Activated CD8-positive, alpha-beta memory T cell treated with anti-CD3 and anti-CD28 coated beads for 1 hour (primary cell): ENCODE measurements at places on chromosomes 5 and 9.

DNA sequence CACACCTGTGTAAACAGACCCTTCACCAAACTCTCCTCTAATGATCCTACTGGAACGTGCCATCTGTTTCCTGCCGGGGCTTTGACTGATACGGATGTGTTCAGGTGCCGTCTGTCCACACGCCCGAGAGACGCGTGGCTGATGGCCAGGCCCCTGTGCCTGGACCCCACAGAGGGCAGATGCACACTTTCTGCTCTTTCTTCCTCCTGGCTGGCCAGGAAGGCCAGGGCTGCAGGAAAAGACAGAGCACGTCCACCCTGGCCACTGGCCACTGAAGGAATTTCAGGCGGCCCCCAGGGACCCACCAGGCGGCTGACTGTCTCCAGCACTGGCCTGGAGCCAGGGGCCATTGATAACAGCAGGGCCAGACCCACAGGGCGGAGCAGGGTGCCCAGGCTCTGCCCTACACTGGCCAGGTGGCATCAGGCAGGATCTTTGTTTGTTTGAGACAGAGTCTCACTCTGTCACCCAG lies 3.6 kb upstream of the ENG start:
- no peak for DNase-seq

DNA sequence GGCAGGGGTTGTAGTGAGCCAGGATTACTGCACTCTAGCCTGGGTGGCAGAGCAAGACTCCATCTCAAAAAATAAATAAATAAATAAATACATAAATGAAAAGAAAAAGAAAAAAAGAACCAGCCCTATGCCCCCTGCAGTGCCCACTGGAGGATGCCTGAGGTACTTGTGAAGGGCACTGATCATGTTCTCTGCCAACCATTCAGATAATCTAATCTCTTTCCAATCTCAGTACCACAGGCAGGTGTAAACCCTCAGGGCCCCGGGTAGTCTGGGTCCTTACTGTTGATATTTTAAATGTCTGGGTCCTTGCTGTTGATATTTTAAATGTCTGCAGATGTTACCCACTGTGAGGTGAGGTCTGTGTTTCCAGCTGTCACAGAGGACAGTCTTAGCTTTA lies 321.8 kb upstream of the ADCY2 start:
- no peak for DNase-seq

GRCh38 chr5:125549322-125549911 lies 803.0 kb upstream of the ZNF608 start:
- DNase-seq: no peak

DNA sequence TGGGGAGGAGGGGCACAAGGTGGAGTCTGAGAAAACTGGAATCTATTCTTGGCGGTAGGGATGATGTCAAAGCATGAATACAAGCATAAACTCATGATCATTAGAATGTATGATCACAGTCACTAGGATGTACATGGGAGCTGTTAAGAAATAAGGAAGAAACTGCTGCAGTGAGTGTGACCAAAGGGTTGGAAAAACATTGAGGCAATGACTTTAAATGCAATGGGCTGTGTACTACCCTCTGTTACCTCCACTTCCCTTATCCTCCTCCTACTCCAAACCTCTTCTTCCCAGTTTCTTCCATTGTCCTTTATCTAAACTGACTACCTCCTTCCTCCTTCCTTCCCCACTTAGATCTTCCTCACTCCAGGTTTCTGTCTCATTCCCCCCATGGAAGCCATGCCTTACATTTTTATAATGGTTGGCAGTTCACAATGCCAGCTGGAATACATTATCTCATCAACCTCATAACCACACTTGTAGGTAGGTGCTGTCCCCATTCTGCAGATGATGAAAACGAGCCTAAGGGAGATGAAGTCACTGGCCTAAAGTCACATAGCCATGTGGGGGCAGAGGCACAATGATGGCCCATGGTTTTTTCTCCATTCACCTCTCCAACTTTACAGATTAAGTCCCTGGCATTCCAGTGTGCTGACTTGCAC lies 21.9 kb upstream of the TNFSF15 start:
- DNase-seq: no peak

DNA sequence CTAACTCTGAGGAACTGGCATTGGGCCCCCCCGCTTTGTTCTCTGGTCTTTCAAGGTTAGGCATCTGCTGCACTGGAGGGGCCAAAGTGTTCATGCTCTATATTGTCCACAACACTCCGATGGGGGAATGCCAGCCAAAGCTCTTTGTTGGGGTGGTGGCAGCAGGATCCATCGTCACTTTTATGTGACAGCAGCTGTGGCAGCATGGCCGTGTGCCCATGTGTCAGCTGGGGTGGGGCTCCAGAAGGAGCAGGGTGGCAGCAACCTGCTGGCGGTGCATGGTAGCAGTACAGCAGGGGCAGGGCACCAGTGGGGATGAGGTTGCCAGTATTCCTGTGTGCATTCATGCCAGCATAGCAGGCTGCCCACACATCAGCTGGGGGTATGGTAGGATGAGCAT lies 28.2 kb downstream of the ITGA2 start:
- no peak for DNase-seq

DNA sequence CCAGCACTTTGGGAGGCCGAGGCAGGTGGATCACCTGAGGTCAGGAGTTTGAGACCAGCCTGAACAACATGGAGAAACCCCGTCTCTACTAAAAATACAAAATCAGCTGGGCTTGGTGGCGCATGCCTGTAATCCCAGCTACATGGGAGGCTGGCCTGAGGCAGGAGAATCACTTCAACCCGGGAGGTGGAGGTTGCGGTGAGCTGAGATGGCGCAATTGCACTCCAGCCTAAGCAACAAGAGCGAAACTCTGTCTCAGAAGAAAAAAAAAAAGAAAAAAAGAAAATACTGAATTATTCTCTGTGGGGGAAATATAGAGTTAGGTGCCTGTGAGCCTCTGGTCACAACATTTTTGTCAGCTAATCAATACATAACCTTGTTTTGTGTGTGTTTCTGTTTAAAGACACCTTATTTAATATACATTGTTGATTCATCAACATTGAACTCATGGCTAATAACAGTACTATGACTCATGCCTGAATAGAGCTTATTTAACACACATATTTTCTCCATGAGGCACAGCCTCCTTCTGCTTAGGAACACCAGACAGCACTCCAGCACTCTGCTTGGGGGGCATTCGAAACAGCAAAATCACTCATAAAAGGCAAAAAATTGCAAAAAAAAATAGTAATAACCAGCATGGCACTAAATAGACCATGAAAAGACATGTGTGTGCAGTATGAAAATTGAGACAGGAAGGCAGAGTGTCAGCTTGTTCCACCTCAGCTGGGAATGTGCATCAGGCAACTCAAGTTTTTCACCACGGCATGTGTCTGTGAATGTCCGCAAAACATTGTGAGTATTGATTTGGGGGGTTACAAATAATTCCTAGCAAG lies at the start of gene IL31RA:
IL31RA (plus strand) TSS at position 519 of the 836 bp plus-strand sequence; CDS start at position 733, 214 bp downstream.
- no peak for DNase-seq

DNA sequence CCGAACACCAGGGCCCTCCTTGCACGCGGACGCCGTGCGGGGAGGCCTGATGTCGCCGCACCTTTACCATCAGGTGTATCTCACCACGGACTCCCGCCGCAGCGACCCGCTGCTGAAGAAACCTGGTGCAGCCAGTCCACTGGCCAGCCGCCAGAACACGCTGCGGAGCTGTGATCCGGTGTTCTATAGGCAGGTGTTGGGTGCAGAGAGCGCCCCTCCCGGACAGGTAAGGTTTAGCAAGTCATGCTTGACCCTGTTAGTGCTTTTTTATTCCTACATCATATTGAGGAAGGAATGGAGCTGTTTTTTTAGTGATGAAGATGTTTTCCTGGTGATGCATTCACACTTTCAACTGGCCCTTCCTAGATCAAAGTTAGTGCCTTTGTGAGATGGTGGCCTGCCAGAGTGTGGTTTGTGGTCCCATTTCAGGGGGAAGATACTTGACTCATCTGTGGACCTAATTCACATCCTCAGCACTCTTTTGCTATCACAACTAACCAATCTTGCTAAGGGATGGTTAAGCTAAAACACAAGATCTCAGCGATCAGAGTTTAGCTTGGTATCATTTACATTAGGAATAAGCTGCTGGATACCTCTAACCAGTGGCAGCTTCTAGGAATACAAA lies 2.7 kb downstream of the PCDHGC3 start:
- no peak for DNase-seq

DNA sequence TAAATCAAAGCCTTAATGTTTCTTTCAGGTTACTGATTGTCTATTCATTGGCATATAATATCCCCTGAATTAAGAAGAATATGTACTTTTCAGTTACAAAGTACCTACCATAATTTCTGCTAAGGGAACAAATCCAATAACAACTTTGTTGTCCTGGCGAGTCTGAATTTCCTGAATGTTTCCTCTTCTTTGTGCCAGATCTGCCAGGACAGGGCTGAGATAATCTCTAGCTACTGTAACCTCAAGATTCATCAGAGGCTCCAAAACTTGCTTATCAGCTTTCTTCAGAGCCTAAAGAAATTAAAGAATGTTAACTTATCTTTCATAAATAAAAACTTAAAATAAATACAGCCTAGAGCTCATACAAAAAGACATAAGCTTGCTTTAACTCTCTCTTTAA lies 37.2 kb downstream of the HEXB start:
- no peak for DNase-seq

DNA sequence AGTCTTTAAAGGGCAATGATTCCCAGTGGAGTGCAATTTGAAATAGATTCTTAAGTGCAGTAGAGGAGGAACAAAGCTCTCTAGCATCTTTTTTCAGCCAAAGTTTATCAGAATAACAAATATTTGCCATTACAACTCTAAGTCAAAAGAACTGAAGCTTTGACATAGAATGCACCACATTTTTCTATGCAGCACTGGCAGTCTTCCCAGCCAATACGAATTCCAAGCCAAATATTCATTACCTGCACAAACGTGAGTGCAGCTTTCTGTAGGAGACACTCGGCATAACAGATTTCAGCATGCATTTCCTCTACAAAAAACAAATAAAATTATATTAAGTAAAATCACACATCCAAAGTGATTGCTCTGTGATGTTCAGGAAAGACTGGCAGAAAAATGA lies 103.4 kb downstream of the TTC39B start:
- DNase-seq: no peak

GRCh38 chr9:68523367-68523936 lies 17.2 kb downstream of the TMEM252 start:
- DNase-seq: no peak

- no peak for DNase-seq
These were observed 3.0 kb downstream of the DNAH5 start for GRCh38 chr5:13941468-13941867.

DNA sequence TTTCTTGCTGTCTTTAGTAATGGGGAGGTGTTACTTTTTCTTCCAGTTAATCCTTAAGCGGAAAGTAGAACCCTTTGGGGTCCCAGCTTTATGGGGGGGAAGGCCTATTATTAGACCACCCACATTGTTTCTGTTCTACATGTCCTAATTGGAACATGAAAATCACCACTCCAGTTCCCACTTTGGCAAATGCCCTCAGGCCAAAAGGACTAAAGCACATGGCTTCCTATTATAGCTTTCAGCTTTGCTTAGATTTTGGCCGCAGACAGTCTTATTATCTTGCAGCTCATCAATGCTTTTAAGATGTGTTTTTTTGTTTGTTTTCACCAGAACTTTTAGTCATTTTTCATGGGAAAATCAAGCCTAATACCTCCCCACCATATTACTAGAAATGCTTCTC lies 296.8 kb upstream of the ANKH start:
- no peak for DNase-seq

- DNase-seq: no peak
These were observed at the start of gene C5orf46 for GRCh38 chr5:147906326-147907095. C5orf46 (minus strand) TSS chr5:147906538; CDS start chr5:147906501, 37 bp downstream.

DNA sequence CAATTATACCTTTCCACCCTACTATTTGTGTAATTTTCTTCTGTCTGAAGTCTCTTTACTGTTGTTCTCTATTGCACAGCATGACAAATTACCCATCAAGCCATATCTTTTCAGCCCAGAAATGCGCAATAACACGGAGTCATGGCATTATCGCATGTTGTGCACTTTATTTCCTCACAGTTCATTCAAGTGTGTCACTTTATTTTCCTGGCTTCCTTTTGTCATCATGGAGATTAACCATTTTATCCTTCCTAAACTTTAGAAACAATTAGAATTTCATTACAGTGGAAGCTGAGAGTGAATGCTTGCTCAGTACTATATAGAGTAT lies 41.3 kb upstream of the MEF2C start:
- DNase-seq: no peak

DNA sequence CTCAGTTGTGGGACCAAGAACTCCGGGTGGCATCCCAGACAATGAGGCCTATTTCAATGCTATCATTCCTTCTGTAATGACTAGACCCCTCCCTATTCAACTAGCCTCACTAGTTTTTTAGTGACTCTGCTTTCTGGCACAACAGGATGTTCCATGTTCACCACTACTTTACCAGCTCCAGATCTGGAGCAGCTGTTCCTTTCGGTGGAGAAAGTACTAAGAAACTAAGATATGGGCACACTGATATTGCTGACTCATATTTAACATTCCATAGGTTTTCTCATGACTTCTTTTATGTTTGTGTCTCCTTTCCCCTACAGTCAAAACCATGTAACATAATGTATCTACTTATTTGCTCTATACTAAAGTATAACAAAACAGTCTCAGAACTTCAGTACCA lies 24.1 kb downstream of the IL33 start:
- no peak for DNase-seq

DNA sequence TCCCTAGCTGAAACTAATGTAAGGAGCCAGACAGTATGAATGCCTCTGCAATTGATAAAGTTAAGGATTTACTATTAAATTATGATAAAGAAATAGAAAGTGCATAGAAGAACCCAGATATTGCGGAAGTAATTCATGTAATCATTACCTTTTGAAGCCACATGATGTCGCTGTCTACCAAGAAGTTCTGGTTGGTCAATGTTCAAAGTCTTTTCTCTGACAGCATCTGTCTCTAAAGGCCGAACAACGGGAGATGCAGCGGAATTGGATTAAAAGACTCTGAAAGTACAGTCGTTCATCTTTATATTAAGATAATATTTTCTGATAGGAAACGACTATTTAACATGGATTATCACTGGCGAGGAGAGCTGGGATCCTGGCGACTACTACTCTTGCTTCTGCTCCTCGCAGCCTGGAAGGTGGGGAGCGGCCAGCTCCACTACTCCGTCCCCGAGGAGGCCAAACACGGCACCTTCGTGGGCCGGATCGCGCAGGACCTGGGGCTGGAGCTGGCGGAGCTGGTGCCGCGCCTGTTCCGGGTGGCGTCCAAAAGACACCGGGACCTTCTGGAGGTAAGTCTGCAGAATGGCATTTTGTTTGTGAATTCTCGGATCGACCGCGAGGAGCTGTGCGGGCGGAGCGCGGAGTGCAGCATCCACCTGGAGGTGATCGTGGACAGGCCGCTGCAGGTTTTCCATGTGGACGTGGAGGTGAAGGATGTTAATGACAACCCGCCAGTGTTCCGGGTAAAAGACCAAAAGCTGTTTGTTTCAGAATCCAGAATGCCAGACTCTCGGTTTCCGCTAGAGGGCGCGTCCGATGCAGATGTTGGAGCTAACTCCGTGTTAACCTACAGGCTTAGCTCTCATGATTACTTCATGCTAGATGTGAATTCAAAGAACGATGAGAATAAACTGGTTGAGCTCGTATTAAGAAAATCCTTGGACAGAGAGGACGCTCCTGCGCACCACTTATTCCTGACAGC lies at the start of gene PCDHA8:
PCDHA8 (plus strand) TSS at position 210 of the 985 bp plus-strand sequence; CDS start at position 345, 135 bp downstream.
- no peak for DNase-seq
